Fibroblast of skin of back (primary cell): ENCODE measurements at places on chromosomes 2 and 18.

- DNase-seq = peak; percentile 37
These were observed 245.3 kb downstream of the STK39 start for GRCh38 chr2:168002021-168002553.

GRCh38 chr2:174002679-174003078 lies 37.5 kb upstream of the SP3 start:
- no peak for DNase-seq

- DNase-seq = no peak
These were observed 209.9 kb downstream of the LNPK start for GRCh38 chr2:175792199-175792598.

DNA sequence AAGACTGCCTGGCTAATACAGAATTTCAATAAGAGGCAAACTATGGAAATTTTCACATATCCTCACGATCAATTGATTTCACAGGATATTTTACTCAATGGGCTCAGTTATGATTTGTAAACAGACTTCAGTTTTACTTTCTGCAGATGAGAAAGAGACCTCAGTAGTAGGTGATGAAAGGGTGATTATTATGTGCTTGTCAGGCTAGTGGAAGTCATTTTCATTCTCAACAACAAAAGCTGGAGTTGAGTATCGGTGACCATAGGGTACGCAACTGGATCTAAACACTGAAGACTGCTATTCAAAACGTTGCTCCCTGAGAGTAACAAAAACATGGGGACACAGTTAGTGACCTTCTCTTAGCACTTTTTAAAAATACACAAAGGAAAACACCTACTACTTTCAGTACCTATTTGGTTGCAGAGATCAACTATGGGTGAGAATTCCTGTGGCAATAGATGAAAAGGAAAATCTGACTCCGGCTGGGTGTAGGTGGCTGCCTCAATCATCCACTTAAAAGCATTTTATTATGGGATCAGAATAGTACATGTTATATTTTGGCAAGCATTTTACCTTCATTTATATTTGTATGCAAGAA lies 126.2 kb upstream of the VRK2 start:
- no peak for DNase-seq

GRCh38 chr2:236827997-236828396 lies 257.7 kb upstream of the COPS8 start:
- DNase-seq = peak; percentile 35

GRCh38 chr18:37452682-37453385 lies 112.8 kb downstream of the CELF4 start:
- DNase-seq = peak; percentile 6

GRCh38 chr18:49632588-49632987 lies 70.7 kb downstream of the LIPG start:
- no peak for DNase-seq

GRCh38 chr18:45321520-45321919 lies 293.8 kb upstream of the SLC14A2 start:
- DNase-seq = no peak

DNA sequence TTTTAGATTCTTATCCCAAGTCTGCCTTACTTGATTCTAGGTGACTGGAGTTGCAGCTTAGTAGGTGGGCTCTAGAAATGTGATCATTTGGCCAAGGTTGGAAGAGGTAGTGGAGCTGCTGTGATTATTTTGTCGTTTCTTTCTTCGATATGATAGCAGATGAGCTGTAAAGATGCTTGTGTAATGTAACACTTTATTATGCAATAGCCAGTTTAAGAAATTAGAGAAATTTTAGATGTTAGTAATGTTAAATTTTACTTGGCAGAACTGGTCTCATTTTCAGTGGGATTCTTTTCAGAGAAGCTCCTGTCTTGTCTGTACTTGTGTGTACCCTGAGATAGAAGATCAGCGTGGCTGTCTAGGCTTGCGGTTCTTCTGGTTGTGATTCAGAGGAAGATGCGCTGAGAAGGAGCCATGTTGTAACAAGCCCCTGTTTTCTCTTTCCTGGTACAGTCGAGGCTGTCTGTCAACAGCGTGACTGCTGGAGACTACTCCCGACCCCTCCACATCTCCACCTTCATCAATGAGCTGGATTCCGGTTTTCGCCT lies 9.3 kb downstream of the TSN start:
- DNase-seq = no peak

DNA sequence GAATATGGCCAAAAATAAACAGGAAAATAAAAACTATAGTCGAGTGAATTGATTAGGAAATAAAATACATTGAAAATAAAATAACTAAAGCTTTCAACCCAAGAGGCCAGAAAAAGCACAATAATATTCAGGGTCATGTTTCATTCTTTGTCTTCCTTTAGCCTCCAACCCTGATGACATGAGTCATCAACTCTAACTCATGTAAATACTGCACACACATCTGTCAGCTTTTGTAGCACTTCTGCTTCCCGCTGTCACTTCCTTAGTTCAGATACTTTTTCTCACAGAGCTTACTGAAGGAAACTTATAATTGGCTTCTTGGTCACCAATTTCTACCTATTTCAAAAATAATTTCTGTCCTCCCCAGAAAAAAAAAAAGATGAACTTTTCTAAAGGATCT lies 112.8 kb downstream of the UPP2 start:
- peak; percentile 65 for DNase-seq

- peak; percentile 47 for DNase-seq
These were observed at the start of gene SEMA4C for GRCh38 chr2:96869822-96870625. TSS of gene SEMA4C (minus strand) at chr2:96870080. CDS start at chr2:96867886, 2,194 bp downstream.

- DNase-seq = no peak
These were observed 431.3 kb upstream of the SPRED2 start for GRCh38 chr2:65863713-65864112.

- DNase-seq = peak; percentile 29
These were observed 73.9 kb upstream of the TTC27 start for GRCh38 chr2:32553829-32554432.

DNA sequence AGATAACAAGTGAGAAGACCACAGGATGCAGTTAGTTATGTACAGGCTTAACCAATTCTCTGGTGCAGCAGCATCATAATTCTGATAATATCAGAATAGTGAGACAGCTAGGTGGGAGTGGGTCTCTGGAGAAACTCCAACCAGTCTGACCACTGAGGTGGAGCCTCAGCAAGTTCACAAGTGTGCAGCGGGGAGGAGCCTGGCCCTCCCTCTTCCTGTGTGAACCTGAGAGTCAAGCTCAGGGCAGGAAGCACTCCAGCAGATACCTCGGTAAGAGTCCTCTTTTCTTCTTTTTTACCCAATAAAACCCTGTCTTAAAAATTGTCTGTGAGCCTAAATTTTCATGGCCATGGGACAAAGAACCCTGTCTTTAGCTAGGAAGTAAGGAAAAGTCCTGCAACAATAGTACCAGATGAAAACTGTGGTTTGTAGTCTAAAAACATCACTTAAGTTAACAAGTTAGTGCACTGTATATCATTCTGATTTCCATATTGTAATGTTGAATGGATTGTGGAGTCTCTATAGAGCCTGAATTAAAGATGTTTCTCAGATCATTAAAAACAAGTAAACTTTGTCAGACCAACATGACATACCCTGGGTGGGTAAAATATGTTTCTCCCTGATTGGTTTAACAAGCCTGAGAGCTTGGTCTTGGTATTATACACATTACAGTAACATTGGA lies 370.8 kb downstream of the TMEM182 start:
- no peak for DNase-seq

GRCh38 chr18:48358868-48359267 lies 50.3 kb downstream of the ZBTB7C start:
- no peak for DNase-seq

GRCh38 chr18:25121442-25121841 lies 230.5 kb downstream of the ZNF521 start:
- DNase-seq = no peak

DNA sequence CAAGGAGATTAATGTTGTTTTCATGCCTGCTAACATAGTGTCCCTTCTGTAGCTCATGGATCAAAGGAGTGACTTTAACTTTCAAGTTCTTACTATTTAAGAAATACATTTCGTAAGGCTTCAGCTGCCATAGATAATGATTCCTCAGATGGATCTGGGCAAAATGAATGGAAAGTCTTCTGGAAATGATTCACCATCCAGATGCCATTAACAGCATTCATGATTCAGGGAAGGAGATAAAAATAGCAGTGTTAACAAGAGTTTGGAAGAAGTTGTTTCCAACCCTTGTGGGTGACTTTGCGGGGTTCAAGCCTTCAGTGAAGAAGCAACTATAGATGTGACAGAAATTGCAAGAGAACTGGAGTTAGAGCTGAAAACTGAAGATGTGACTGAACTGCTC lies 17.0 kb downstream of the VRK2 start:
- DNase-seq = peak; percentile 66

GRCh38 chr2:170361090-170361936 lies 183.4 kb downstream of the MYO3B start:
- peak; percentile 60 for DNase-seq

DNA sequence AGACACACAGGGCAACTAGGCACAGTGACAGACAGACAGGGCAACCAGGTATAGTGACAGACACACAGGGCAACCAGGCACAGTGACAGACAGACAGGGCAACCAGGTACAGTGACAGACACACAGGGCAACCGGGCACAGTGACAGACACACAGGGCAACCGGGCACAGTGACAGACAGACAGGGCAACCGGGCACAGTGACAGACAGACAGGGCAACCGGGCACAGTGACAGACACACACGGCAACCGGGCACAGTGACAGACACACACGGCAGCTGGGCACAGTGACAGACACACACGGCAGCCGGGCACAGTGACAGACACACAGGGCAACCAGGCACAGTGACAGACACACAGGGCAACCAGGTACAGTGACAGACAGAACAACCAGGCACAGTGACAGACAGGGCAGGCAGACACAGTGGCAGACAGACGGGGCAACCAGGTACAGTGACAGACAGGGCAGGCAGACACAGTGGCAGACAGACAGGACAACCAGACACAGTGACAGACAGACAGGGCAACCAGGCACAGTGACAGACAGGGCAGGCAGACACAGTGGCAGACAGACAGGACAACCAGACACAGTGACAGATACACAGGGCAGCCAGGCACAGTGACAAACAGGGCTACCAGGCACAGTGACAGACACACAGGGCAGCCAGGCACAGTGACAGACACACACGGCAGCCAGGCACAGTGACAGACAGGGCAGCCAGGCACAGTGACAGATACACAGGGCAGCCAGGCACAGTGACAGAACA lies 64.7 kb upstream of the RAB6C start:
- no peak for DNase-seq

GRCh38 chr2:75415731-75416130 lies 145.0 kb downstream of the EVA1A start:
- no peak for DNase-seq

DNA sequence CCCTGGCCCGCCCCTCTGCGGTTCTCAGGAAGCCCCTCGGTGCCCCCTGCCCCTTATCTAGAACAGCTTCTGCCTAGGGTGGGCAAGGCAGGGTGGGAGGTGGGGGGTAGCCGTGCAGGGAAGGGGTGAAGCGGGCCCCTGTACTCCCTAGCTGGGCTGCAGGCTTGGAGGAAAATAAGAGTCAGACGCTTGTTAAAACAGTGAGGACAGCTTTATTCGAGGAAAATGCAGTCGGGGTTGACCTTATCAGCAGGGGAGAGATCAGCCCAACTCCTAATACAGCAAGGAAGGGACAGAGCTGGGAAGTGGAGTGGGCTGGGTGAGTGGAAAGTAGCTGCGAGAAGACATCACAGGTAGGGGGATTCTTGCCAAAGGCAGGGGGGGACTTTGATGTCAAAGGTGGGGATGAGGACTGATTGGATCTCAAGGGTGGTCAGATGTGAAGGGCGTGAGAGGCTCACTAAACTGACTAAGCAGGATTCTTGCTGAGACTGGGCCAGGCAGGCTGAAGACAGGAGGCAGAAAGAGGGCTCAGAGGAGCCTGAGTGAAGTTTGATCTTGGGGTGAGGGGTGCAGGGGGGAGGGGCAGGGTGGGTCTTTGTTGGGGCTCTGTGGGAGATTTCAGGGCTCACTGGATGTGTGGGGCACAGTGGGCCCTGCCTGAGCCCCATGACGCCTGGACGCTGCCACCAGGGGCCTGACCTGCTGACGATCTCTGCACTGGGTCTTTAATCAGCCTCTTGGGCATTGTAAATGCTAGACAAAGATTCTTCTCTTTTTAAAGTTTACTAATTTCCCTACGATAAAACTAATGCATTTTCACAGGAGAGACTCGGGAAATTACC lies 29.9 kb downstream of the HPCAL1 start:
- DNase-seq = no peak

DNA sequence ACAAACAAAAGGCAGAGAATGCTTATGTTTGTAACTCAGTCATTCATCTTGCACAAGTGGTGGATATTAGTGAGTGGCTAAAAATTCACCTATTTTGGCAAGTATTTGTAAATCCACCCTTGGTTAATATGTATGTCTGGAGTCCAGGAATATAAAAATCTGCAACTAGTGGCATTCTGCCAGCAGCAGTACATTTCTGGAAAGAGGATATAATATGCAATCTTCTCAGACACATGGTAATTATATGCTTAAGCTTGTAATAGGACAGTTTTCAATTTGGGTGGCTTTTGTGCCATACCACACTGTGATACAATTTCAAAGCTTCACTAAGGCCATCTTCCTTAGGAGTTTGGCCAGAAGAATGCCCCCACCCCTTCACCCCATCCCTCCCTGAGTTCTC lies 693.3 kb downstream of the MBD2 start:
- no peak for DNase-seq

- no peak for DNase-seq
These were observed 131.6 kb upstream of the MSH6 start for GRCh38 chr2:47651296-47651695.

GRCh38 chr18:8849696-8850095 lies 144.3 kb downstream of the MTCL1 start:
- peak; percentile 53 for DNase-seq

- peak; percentile 38 for DNase-seq
These were observed 331.0 kb downstream of the METTL4 start for GRCh38 chr18:2240311-2240705.

DNA sequence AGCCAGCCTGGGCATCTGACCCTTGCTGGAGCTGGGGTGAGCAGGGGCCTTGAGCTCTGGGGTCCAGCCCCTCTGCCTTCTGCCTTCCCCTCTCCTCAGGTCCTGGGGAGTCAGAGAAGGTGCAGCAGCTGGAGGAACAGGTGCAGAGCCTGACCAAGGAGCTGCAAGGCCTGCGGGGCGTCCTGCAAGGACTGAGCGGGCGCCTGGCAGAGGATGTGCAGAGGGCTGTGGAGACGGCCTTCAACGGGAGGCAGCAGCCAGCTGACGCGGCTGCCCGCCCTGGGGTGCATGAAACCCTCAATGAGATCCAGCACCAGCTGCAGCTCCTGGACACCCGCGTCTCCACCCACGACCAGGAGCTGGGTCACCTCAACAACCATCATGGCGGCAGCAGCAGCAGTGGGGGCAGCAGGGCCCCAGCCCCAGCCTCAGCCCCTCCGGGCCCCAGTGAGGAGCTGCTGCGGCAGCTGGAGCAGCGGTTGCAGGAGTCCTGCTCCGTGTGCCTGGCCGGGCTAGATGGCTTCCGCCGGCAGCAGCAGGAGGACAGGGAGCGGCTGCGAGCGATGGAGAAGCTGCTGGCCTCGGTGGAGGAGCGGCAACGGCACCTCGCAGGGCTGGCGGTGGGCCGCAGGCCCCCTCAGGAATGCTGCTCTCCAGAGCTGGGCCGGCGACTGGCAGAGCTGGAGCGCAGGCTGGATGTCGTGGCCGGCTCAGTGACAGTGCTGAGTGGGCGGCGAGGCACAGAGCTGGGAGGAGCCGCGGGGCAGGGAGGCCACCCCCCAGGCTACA lies 3.8 kb downstream of the EMILIN1 start:
- DNase-seq = no peak

- DNase-seq = no peak
These were observed 97.3 kb upstream of the CHAC2 start for GRCh38 chr2:53670331-53670730.
